Cortex of kidney (tissue), 1 donor: ENCODE measurements at places on chromosomes 3 and 15.

GRCh38 chr3:52742418-52743041 is 28.2 kb downstream of the NEK4 start:
- no peak for DNase-seq

DNA sequence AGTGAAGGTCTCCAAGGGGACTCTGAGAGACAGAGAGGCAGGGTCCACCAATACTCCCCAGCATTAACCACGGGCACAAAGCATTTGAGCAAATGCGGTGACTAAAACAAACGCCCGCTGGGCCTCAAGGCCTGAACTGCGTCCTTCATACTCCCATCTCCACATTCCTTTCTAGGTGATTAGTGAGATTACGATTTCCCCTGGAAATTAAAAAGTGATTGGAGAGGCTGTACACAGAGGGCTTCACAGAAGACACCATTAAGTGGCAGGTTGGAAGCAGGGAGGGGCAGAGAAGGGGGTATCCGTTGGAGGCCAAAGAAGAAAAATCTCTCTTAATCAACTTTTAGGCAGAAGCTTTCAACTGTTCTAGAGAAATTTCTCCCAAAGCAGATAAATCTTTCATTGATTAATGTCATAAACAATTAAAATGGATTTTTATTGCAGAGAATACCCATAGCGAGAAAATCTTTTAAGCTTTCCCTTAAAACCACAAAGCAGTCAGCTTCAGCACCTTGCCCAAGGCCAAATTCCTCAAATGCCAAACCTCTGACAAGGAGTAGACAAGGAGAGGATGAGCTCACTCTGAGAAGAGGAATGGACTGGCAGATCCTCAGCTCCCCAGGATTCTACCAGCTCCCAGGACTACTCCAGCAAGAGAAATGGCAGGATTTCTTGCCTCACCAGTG is 38.2 kb downstream of the MB21D2 start:
- DNase-seq: no peak

GRCh38 chr3:19348941-19349564 is 200.7 kb downstream of the KCNH8 start:
- DNase-seq: no peak

GRCh38 chr15:99238849-99239248 is 10.5 kb downstream of the TTC23 start:
- no peak for DNase-seq

- DNase-seq: no peak
Measured at GRCh38 chr15:88661041-88661700, 22.4 kb downstream of the ISG20 start.

DNA sequence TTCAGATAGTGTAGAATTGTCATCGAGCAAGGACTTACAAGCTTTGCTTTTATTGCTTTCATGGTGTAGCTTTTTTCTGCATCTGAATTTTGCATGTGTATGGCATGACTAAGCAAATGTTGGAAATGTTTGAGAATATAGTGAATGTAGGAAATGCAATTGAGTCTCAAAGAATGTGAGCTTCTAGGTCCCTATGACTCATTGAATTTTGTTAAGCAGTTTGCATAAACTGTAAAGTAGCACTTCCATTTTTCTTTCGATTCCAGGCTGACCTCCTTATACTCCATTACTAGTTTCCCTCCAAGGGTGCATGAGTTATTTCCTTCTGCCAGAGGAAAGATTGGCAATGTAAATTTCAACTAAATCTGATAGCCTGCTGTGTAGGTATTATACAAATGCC is 619.2 kb downstream of the DIPK2A start:
- no peak for DNase-seq

- no peak for DNase-seq
Measured at GRCh38 chr3:77186728-77187127, 146.8 kb downstream of the ROBO2 start.

DNA sequence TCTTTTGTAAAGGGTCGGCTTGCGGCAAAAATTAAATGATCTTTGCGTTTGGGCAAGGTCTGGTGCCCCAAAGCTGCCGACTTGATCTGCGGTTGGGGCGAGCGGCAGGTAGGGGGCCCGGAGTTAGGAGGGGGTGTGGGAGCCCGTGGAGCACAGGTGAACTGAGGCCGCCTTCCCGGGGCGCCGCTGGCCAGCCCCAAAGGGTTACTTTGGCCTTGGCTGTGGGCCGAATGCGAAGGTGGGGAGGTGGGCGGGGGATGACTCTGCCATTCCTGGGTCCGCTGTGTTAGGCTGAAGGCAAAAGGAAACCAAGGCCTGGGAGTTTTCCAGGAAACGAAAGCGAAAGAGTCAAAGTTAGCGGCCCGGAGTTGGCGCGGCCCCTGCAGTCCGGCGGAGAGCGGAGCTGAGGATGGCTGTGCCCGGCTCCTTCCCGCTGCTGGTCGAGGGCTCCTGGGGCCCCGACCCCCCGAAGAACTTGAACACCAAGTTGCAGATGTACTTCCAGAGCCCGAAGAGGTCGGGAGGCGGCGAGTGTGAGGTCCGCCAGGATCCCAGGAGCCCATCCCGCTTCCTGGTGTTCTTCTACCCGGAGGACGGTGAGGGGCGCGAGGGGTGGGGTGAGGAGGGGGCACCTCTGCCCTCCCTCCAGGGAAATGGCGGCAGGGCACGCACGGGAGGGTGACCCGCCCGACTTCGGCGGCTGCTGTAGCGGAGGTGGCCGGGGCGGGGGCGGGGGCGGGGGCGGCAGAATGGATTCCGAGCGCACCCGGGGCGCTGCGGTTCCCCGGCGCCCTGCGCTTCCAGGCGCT is at the start of gene PARP14:
Gene PARP14, plus strand, starts transcription at position 365 of the 809 bp plus-strand sequence. Its CDS starts 45 bp downstream, at position 410.
- DNase-seq: peak; percentile 15

- no peak for DNase-seq
Measured at GRCh38 chr15:75644376-75644775, 3.3 kb upstream of the SNX33 start.

GRCh38 chr3:115503394-115503793 is 119.9 kb upstream of the GAP43 start:
- no peak for DNase-seq

DNA sequence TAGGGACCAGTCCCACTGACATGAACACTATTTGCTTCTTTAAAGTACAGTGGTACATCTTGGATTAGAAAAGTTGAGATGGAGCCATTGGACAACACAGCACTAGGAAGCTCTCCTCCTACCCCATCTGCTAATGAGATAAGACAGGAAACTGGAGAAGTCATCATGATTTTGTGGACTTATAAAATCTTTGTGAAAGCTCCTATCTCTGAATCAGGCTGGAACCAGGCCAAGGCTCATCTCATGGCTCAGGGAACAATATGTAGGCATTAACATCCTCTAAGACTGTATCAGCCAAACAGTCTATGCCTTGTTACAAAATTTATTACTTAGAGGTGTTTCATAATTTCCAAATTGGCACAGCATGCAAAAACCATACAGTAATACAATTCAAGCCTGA is 84.1 kb downstream of the BOC start:
- DNase-seq: no peak

GRCh38 chr15:85858586-85859375 is 64.1 kb upstream of the KLHL25 start:
- no peak for DNase-seq

DNA sequence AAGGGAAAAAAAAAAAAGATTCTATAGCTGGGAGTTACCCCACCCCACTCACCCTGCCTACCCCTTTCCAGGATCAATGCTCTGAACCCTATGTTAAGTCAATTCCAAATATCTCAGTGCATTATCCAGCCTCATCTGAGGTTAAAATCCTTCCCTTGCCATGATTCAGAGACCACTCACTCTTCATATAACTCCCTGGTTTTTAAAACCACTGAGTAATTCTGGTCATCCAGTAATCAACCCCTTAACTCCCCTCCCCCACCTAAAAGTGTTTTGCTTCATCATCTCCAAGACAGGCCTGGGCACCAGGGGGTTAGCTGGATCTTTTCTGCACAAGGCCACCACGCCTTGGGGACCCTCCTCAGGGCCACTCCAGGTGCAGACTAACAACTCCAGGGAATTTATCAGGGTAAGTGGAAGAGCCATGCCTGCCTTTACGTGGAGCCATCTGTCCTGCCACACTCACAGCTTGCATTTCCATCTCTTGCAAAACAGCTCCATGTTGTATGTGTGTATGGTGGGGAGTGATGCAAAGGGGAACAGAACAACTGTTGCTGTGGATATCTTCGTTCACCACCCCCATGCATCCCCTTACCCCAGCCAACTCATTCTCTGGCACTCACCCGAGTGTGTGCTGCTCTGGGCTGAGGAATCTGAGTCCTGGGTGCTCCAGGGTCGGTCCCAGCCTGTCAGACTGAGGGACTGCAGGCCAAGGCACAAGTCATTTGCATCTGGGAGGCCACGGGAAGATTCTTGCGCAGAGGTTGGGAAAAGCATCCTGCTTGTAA is 30.7 kb upstream of the RPS17 start:
- no peak for DNase-seq

- DNase-seq: no peak
Measured at GRCh38 chr3:40741729-40742128, 217.0 kb downstream of the ZNF621 start.

- DNase-seq: no peak
Measured at GRCh38 chr3:15505479-15506165, 15.9 kb downstream of the COLQ start.

GRCh38 chr15:80404761-80405553 is 775 bp downstream of the ARNT2 start:
- no peak for DNase-seq
